ENCODE measurements at places on chromosomes 1 and 21.
A peak's percentile ranks its signal among the peaks of the same experiment; 100 is the strongest.

DNA sequence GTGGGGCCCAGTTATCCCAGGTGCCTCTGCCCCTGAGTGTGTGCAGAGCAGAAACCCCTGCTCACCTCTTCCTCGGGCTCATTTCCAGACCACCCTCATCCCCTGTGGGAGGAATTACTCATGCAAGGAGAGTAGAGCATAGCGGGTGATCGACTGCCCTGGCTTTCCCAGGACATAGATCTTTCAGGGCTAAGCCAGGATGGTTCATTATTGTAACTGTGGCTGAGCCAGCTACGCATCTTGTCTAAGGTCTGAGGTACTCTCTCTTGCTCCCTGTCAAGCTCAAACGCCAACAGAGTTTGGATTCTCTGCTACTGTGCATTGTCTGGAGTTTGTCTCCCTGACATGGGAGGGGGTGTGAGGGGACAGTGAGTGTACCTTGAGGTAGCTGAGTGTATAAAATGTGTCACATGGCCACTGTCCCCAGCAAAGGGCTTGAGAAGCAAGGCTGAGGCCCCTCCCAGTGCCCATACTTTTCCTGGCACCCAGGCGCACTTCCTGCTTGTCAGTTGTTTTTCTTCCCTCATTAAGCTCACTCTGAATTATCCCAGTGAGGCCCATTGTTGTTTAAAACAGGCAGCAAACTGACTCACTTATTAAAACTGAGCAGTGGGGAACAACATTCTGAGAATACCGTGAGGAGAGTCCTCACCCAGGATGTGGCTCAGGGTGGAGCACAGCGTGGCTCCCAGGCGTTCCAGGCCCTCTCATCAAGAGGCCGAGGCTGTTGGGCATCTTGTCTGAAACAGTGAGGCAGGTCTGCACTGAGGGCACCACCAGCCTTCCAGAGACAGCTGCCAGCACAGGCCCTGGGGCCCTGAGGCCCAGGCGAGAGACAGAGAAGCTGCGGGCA, 92.9 kb downstream of the LAMC2 start:
- no peak for DNase-seq

GRCh38 chr1:42334240-42335049, 590 bp downstream of the FOXJ3 start:
- peak; percentile 78 for DNase-seq

DNA sequence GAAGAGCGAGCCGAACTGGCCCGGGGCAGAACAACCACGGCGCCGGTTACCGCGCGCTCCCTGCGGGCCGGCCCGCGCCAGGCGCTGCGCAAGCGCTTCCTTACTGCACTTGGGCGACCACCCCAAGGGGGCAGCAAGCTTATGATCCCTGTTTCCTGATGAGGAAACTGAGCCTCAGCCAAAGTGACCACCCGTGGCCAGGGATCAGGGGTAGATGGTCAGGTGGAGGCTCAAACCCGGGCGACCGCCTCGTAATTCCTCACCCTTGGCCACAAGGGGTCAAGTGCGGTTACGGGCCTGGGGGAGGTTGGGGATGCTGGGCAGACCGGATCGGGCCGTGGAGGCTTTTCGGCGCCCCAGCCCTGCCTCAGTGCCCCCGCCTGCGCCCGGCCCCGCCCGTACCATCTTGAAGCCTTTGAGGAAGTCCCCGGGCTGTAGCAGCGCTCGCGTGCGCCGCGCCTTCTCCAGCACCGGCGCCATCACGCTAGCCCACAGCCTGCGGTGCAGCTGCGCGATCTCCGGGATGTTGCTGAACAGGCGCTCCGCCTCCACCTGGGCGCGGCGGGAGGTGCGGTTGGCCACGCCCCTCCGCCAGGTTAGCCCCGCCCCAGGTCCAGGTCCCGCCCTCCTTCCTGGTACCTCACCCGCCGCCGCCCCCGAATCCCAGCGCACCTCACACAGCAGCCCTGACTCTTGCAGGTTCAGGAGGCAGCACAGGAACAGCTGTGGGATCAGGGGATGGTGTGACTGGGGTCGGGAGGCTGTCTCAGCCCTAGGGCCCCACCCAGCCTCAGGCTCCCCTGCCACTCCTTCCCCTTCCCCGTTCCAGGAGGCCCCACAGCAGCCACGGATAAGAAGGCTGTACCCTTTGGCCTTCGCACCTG, 5.4 kb upstream of the TNFRSF25 start:
- no peak for DNase-seq

DNA sequence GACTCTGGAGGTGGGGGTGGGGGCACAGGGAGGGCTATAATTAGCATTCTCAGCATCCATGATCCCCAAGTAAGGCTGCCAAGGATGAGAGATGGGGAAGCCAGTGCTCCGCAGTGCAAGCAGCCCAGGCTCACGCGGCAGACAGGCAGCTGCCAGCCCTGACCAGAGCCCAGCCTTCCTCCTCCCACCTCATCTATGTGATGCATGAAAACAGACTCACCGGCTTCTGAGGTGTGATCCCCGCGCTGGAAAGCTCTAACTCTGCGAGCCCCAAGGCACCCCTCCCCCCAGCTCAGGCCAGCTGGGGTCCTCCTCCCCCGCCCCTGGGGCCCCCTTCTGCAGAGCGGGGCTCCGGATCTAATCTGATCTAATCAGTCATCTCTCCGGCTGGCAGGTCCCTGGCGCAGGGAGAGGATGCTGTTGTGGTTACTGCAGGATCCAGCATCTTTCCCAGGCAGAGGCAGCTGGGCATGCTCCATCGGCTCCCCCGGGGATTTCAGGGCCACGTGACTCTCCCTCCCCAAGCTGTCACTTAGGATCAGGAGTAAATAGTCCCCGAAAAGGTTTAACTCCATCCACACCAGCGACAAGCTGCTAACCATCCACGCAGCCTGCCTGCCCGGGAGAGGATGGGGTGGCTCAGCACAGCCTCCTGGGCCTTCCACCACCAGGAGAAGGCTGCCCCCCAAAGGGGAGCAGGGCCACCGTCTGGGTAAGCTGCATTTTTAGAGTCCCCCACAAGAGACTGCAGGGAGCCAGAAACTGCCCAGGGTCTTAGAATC, at the start of gene PLEKHA6:
PLEKHA6 (minus strand) TSS at position 456 of the 782 bp plus-strand sequence. CDS start 86,202 bp downstream, outside the sequence.
- no peak for DNase-seq

DNA sequence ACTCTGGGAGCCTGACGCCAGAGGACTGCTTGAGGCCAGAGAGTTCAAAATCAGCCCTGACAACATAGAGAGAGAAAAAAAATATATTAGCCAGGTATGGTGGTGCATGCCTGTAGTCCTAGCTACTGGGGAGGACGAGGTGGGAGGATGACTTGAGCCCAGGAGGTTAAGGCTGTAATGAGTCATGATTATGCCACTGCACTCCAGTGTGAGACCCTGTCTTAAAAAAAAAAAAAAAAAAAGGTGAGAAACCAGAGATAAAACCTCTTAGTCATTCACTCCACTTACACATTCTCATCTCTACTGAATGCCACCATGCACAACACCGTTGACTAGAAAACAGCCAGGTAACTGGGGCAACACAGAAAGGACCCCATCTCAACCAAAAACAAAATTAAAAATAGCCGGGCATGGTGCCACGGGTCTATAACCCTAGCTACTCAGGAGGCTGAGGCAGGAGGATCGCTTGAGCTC, 178.1 kb downstream of the SLC45A1 start:
- no peak for DNase-seq

DNA sequence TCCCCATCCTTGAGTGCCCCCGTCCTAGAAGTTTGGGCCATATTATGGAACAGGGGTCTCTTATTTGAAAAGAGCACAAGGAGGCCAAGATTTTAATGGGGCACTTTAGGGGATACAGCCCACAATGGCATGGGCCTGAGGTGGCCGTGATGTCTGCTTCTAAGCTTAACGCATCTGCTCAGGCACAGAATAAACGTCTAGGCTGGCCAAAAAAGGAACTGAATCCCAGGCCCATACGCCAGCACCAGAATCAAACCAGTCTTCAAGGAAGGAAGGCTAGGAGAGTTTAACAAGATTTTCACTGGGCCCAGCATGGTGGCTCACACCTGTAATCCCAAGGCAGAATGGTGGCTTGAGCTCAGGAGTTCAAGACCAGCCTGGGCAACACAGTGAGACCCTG, 9.2 kb upstream of the SARS1 start:
- DNase-seq, result no peak

DNA sequence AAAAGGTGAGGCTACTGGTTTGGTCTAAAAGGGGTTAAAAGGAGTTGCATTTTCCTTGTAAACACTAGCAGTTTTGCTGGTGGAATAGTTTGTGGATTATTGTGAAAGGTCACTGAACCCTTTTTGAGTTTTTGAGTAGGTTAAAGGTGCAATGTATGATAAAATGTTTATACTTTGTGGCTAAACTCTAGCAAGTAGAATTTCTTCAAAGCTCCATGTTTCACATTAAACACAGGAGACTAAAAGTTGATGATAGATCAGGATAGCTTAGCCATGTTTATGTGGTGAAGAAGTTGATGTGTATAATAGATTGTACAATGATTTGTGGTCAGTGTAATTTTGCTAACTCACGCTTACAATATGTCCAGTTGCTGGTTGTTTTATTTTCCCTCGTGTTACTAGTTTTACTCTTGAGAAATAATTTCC, 13.1 kb downstream of the ZNF326 start:
- DNase-seq, result no peak

- no peak for DNase-seq
Observed at GRCh38 chr1:26585471-26585870, 55.9 kb downstream of the RPS6KA1 start.

DNA sequence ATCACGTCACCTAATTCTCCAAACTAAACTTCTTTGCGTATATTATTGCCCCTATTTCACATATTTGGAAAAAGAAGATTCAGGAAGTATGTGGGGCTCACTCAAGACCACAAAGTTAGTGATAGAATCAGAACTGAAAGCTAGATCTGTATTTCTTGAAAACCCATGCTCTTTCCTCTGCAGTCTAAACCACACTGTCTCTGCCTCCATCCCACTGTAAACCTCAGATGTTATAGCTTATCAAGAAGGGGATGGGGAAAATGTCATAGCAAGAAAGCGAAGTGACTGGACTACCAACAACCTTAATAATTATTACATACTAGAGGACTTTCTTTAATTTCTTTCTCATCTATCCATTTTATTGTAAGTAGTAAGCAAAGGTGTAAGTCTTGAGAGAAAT, 257.7 kb upstream of the SGIP1 start:
- no peak for DNase-seq

GRCh38 chr1:39866767-39867166, 16.5 kb downstream of the TRIT1 start:
- no peak for DNase-seq

DNA sequence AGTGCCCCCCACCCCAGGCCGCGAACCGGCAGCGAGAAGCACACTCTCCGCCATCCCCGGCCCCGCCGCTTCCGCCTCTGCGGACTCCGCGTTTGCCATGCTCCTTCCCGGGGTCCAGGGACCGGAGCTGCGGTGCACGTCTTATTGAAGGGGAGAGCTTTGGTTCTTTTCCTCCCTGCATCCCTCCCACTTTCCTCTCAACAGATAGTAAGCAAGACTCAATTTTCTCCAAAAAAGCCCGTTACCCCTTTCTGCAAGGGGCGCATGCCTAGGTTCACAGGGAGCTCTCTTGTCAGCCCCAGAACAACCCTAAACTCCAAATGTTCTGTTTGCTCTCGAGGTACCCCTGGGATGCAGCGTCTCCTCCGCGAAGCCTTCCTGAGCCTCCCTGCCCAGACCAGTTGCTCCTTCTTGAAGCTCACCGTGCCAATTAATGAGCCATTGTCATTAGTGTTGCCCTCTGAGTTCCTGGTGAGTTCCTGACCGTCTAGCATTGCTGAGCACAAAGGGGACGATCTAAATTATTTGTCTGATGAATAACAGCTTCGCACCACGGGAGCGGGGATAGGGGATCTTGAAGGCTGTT, 8.1 kb downstream of the FOXD3 start:
- peak; percentile 82 for DNase-seq

DNA sequence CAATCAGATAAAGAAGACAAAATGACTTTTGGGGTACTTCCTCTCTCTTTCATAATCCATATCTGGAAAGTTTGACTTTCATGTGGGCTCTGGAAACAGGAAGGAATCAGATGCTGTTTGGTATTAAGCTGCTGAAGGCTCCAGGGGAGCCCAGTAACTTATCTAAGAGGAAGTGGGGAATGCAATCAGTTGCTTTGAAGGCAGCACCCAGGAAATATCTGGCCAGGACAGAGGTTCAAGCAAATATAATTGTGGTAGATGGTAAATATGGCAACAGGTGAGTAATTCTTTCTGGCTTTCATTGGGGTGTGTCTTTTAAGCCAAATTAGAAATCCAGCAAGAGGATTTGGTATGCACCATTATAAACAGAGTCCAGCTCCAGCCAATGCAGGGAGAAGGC, 44.4 kb downstream of the COLGALT2 start:
- DNase-seq, result no peak

GRCh38 chr1:67721650-67722291, 36.8 kb downstream of the GADD45A start:
- DNase-seq, result no peak

DNA sequence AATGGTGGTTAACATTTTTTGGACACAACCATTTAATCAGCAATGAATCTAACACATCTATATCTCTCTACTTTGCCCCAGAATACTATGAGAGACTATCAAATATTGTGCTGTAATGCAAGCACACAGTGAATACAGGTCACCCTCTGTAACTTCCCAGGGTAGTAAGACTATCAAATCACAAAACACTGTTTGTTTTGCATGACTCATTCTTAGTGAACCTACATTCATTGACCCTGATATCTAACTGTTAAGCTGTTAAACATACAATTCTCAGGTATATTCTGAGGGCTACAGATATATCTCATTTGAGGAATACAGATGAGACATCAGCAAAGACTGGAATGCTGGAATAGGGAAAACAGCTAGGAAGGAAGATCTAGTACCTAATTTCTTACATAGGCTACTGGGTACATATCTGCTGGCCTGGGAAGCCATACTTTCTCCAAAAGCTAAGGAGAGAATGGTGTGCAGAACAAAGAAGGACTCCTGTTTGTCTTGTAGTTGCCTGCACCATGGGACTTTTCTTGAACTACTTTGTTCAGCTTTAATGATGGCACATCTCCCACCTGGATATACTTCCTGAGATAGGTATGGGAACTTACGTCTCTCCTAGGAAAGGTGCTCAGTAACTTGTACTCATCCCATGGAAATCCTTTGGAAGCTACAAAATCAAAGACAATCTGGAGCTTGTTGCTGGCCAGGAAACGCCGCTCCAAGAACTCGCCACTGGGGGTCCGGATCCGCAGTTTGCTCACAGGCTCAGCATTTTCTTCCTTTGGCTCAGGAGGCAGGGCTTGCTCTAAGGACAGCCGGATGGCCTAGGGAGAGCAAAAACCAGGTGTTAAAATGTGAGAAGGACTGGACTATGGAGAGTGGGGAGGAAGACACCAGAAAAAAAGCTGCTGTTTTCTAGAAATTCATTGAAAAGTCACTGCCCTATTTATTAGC, 51.9 kb upstream of the DMRTA2 start:
- DNase-seq, result no peak

Measured in H1 (cell line).